ENCODE measurements at places on chromosomes 7 and 10.

DNA sequence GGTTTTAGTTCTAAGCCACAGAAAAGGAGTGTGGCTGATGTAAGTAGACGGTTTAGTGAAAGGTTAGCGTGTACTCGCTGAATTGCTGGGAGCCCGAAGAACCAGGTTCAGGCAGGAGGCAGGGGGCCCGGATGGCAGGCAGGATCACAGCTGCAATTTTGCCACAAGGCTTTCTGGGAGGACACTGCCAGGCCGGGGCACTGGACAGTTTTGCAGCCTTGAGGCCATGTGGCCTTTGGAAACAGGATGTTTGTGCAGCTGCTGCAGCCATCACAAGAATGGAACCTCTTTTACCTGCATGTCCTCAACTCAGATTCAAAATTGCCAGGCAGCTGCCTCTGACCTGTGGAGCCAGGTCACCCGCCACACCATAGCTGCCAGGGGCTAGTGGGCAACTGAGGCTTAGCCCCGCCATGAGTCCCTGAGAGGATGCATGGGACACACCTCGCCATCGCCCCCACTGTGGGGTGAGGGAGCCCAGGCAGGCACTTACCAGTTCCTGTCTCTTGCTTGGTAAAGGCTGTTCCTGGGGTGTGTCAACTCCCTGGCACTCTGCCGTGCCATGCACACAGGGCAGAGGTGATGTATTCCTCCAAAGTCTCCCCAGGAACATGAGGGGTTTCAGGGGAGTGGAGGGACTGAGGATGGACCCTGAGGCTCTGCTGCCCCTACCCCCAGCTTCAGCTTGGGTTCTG is 188.6 kb downstream of the RPS24 start:
- DNase-seq = no peak

GRCh38 chr7:7576344-7576743 is 9.7 kb downstream of the MIOS start:
- DNase-seq = no peak

DNA sequence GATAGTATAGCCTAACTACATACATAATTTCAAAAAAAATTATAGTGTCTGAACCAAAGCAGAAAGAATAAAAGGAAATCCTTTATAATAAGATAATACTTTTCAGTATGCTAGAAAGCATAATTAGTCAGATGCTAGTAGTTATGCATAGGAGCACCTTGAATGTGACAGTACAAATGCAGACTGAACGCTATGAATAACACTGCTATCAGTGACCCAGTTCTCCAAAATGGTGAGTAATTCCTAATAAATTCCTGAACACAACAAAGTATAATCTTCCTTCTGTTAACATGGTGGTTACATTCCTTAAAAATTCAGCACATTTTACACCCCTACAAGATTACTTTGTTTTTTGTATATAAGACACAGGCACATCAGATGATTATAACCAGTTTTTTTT is 1.2 kb upstream of the CHPF2 start:
- DNase-seq = no peak

GRCh38 chr10:46556515-46557318 is at the start of gene GPRIN2:
Gene GPRIN2, minus strand, starts transcription at chr10:46556658. Its CDS starts 5,922 bp downstream, at chr10:46550736.
- no peak for DNase-seq

DNA sequence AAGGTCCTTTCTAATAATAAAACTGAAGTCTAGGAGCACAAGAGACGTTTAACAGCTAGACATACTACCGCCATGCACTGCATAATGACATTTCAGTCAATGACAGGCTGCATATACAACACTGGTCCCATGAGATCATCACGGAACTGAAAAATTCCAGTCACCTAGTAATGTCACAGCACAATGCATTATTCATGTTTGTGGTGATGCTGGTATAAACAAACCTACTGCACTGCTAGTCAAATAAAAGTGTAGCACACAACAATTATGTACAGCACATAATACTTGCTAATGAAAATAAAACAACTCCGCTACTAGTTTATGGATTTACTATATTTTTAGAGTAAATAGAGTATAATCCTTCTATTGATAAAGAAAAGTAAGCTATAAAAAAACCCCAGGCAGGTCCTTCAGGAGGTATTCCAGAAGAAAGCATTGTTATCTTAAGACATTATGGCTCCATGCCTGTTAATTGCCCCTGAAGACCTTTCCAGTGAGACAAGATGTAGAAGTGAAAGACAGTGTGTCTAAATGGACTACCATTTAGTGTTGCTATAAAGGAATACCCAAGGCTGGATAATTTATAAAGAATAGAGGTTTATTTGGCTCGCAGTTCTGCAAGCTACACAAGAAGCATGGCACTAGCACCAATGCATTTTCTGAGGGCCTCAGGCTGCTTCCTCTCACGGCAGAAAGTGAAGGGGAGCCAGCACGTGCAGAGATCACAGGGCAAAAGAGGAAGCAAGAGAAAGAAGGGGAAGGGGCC is 47.1 kb downstream of the HIBADH start:
- DNase-seq = no peak

GRCh38 chr7:19944363-19945120 is 171.1 kb upstream of the TMEM196 start:
- DNase-seq = no peak

- DNase-seq = no peak
Observed at GRCh38 chr7:130831322-130831721, 97.3 kb upstream of the KLF14 start.

DNA sequence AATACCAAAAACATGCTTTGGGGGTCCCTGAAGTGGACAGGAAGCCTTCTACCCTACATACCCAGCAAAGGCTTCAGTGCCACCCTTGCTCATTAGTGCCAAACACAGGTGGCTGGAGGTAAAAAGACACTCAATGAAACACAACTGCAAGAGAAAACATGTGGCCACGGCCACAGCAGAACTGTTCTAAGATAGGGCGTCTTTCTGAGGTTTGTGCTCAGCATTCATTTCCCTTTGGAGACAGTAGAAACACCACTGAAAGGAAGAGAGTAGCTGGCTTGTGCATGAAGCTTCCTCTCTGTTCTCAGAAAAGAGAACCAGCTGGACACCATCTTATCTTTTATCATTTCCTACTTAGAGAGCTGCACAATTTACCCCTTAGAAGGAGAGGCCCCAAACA is 143.0 kb downstream of the PLXNA4 start:
- DNase-seq = no peak

- DNase-seq = no peak
Observed at GRCh38 chr10:69685802-69686585, 55.9 kb downstream of the FAM241B start.

DNA sequence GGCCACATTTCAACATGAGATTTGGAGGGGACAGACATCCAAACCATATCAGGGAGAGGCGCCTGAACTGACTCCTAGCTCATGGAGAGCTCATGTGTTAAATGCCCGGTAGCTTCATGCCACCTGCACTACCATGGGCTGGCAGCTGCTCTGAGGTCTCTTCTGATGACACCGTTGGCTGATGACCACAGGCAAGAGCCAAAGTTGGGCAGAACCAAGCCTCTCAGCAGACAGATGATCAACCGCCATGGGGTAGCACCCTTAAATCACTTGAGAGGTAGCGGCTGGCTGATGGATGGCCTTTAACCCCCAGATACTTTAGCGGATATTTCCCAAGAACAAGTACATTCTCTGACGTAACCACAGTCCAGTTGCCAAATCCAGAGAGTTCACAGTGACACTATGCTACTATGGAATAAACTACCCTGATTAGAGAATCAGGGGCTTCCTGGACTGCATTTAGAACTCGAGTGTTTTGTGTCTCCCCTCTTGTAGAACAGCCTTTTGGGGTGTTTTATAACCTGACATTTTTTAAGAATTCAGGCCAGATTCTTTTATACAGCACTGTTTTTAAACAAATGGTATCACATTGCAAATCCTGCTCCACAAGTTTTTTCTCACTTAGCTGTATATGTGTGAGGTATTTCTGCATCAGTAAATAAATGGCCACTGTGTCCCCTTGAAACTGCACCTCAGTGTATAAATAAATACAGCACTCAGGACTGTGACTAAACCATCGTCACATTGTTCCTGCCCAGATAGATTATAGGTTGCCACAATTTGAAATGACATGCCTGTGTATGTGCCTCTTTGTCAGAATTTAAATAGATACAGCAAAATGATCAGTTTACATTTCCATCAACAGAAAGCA is 30.8 kb upstream of the DRGX start:
- DNase-seq = no peak

DNA sequence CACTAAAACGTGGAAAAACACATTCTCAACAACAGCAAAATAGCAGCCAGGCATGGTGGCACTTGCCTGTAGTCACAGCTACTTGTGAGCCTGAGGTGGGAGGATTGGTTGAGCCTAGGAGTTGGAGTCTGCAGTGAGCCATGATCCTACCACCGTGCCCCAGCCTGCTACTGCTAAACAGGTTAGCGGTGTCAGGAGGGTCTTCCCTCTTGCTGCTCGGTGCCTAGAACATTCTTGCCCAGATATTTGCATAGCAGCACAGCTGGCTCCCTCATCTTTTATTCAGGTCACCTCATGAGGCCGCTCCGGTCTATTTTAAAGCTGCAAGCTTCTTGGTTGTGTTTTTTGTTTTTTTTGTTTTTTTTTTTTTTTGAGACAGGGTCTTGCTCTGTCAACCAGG is 2.9 kb upstream of the RABGEF1 start:
- DNase-seq = no peak

DNA sequence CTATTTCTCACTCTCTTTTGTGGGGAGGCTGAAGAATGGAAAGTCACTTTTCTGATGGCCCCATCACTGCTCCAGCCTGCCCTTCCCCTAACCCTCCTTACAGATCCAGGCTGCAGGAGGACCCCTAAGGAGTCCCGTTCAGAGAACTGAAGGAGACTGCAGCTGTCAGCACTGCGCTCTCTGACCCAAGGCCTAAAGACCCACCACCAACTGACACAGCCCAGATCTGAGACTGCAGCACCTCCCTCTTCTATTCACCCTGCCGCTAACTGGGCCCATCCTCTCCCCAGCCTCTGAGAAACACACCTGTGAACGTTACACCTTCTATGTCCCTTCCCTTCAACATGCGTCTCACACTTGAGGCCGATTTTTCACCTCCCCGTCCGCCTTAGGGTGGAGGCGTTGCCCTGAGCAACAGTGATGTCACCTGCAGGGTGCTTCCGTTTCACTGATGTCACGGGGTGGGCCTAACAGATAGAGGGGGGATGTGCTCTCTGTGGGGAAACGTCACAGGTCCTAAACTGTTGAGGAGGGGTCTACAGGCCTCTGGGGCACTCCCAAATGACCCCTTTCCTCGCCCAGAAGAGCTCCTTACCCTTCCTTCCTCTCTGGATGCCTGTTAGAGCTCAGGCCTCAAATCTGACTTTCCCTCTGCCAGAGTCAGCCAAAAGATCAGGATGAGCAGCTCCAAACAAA is 5.1 kb downstream of the ITPRIP start:
- DNase-seq = no peak
